ENCODE measurements at places on chromosomes 16 and 17. TPM values are rescaled to one million over a fixed set of nuclear protein-coding genes. Genes with fewer than 3 reads are reported as not detected.
A peak's percentile ranks its signal among the peaks of the same experiment; 100 is the strongest.

Gene SP2
- total RNA-seq: 21.6 TPM

Gene IL4R
- 80.0 TPM for total RNA-seq

- DNase-seq: no peak
These were observed at the start of gene RASL10B for GRCh38 chr17:35731239-35731916. RASL10B (plus strand) TSS chr17:35731639; CDS start chr17:35735185, 3,546 bp downstream.

DNA sequence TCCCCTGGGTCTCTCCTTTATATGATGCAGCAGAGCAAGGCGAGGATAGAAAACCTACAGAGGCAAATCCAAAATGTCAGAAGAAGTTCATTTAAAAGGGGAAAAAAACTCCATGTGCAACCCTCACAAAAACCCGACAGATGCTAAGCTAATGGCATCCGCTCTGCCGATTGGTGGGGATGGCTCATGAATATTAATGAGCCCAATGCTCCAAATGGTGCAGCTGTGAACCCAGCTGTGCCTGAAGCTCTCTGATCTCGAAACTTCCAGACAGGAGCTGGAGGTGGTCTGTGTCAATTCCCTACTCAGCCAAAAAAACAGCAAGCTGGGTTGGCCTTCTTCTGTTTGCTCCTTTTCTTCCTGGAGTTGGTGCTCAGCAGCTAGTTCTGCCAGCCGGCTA is 15.5 kb downstream of the SNX11 start:
- DNase-seq: no peak

GRCh38 chr17:50584749-50585148 is 24.2 kb downstream of the CACNA1G start:
- DNase-seq: no peak

DNA sequence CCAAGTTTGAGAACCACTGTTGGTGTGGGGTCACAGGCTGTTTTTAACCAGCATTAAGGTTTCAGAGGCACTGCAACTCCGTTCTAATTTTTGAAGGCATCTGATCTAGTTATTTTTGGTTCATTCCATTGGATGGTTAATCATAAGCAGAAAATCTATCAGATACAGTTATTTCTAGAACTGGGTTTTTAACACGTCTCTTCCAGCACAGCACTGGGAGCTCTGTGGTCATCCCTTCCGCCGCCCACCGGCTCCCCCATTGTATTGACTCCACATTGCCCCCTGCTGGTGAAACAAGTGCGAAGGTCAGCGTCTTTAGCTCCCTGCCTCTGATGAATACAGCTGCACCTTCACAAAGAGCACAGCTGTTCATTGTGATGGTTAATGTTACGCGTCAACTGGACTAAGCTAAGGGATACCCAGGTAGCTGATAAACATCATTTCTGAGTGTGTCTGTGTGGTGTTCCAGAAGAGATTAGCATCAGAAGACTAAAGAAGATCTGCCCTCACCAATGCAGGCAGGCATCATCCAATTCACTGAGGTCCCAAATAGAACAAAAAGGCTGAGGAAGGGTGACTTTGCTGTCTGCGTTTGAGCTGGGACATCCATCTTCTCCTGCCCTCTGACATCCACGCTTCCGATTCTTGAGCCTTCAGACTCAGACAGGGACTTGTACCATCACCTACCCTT is 8.5 kb downstream of the CCL18 start:
- DNase-seq: peak; percentile 84

- DNase-seq: no peak
These were observed 46.1 kb downstream of the CPPED1 start for GRCh38 chr16:12757546-12757945.

All from colonic mucosa (tissue), 4 donors.